ENCODE measurements at places on chromosomes 5 and 9.

- peak overlapping the region; percentile 90 for H3K4me3 ChIP-seq
- H3K4me1 ChIP-seq = peaks cover 29% of the 10 kb centered on the region
- H3K36me3 ChIP-seq = peaks cover 8% of the 10 kb centered on the region
- peak; percentile 34 for DNase-seq
Observed at GRCh38 chr9:136847088-136847825, 2.0 kb upstream of the PHPT1 start.

GRCh38 chr9:115022760-115023434 is 92.5 kb upstream of the TNFSF8 start:
- no peaks in the 10 kb centered on the region for H3K4me1 ChIP-seq
- H3K27ac ChIP-seq = no peak overlapping the region
- no peak for DNase-seq
- peaks cover 17% of the 10 kb centered on the region for H3K27me3 ChIP-seq

- no peak overlapping the region for H3K4me3 ChIP-seq
- H3K4me1 ChIP-seq = peaks cover 7% of the 10 kb centered on the region
- DNase-seq = no peak
- peaks cover 2% of the 10 kb centered on the region for H3K36me3 ChIP-seq
Observed at GRCh38 chr9:123647145-123647544, 282.8 kb downstream of the DENND1A start.

- no peak overlapping the region for H3K4me3 ChIP-seq
- peaks cover 7% of the 10 kb centered on the region for H3K4me1 ChIP-seq
- no peaks in the 10 kb centered on the region for H3K36me3 ChIP-seq
- peaks cover 63% of the 10 kb centered on the region for H3K27me3 ChIP-seq
Observed at GRCh38 chr5:37831821-37832534, 7.9 kb downstream of the GDNF start.

- H3K36me3 ChIP-seq = peaks cover 49% of the 10 kb centered on the region
- H3K4me1 ChIP-seq = no peaks in the 10 kb centered on the region
- H3K27me3 ChIP-seq = no peaks in the 10 kb centered on the region
- H3K27ac ChIP-seq = no peak overlapping the region
- no peak overlapping the region for H3K4me3 ChIP-seq
Observed at GRCh38 chr5:55276771-55277170, 30.7 kb downstream of the DHX29 start.

DNA sequence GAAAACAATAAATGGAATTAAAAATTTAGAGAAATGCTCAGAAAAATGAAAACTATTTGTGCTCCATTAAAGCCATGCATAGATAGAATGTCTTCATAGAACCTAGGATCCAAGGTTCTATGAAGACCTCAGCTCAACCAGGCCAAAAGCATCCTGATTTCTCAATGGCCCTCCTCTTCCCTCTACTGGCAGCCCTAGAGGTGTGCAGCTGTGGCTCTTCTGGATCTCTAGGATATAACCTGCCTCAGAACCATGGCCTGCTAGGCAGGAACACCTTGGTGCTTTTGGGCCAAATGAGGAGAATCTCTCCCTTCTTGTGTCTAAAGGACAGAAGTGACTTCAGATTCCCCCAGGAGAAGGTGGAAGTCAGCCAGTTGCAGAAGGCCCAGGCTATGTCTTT is 15.1 kb downstream of the IFNA1 start:
- no peak overlapping the region for H3K4me3 ChIP-seq
- no peaks in the 10 kb centered on the region for H3K4me1 ChIP-seq
- peak; percentile 44 for DNase-seq
- H3K27me3 ChIP-seq = peaks cover 25% of the 10 kb centered on the region

DNA sequence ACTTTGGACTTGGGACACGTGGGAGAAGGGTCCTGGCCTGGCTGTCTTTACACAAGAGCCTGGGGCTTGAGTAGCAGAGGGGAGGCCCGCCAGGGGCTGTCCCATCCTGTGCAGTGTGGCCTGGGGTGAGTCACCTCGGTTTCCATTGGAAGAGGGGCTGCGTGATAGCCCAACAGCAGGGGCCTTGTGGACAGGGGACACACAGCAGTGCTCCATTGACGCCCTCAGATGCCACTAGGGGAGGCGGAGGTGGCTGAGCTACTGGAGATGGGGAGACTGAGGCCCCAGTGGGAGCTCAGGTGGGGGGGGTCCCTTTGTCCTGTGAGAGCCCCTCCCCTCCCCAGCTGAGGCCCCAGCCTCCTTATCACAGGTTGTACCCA is 50.0 kb upstream of the RNU6ATAC start:
- H3K27me3 ChIP-seq = no peaks in the 10 kb centered on the region
- no peak overlapping the region for H3K27ac ChIP-seq
- H3K36me3 ChIP-seq = no peaks in the 10 kb centered on the region

DNA sequence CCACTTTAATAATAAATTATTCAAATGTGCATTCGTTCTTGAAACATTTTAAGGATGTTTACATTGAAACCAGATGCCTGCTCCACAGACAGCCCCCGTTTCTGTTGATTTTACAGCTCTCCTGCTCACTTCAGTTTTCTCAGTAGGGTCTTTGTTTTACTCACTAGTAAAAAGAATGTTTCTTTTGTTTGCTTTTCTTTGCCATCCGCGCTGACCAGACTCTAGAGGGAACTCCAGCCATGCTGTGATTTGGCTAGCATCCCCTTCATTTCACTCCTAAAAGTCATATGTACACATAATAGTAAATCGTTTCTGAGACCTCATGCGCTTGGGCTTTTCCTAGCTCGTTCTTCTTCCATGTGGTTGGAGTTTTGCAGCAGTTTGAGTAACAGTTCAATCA is 28.7 kb upstream of the PALM2AKAP2 start:
- DNase-seq = no peak
- no peak overlapping the region for H3K4me3 ChIP-seq
- H3K4me1 ChIP-seq = no peaks in the 10 kb centered on the region
- no peaks in the 10 kb centered on the region for H3K36me3 ChIP-seq
- H3K27me3 ChIP-seq = peaks cover 3% of the 10 kb centered on the region
- no peak overlapping the region for H3K27ac ChIP-seq

GRCh38 chr5:72252574-72253155 is 67.4 kb downstream of the MRPS27 start:
- peaks cover 8% of the 10 kb centered on the region for H3K36me3 ChIP-seq
- H3K4me3 ChIP-seq = no peak overlapping the region
- no peaks in the 10 kb centered on the region for H3K27me3 ChIP-seq
- no peak for DNase-seq
- H3K27ac ChIP-seq = no peak overlapping the region

- no peak overlapping the region for H3K4me3 ChIP-seq
- no peak overlapping the region for H3K27ac ChIP-seq
- DNase-seq = no peak
- peaks cover 40% of the 10 kb centered on the region for H3K27me3 ChIP-seq
Observed at GRCh38 chr9:132498531-132499210, 83.7 kb upstream of the BARHL1 start.

- no peak for DNase-seq
- no peak overlapping the region for H3K4me3 ChIP-seq
- H3K36me3 ChIP-seq = no peaks in the 10 kb centered on the region
- no peak overlapping the region for H3K27ac ChIP-seq
- no peaks in the 10 kb centered on the region for H3K4me1 ChIP-seq
Observed at GRCh38 chr5:122447879-122448278, 135.8 kb downstream of the SNCAIP start.

DNA sequence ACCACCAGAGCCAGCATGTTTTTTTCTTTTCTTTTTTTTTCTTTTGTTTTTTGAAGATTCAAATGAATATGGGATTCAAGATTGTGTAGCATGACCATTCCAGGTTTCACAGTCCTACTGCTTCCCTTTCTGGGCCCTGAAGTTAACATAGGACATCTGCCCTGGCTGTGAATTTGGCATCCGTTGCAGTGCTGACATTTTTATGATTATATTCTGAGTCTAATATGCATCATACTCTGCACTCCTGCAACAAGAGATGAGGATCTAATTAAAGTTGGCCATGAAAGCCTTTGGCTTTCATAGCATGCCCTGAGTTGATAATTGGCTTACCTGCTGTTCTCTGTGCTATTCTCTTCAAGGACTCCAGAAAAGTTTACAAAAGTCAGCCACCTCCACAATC is 29.8 kb downstream of the C5orf22 start:
- H3K4me3 ChIP-seq = no peak overlapping the region
- H3K27me3 ChIP-seq = no peaks in the 10 kb centered on the region
- H3K27ac ChIP-seq = no peak overlapping the region
- no peaks in the 10 kb centered on the region for H3K4me1 ChIP-seq
- peaks cover 5% of the 10 kb centered on the region for H3K36me3 ChIP-seq

GRCh38 chr5:54895816-54896341 is 89.5 kb downstream of the ESM1 start:
- H3K4me1 ChIP-seq = peaks cover 8% of the 10 kb centered on the region
- H3K27me3 ChIP-seq = peaks cover 74% of the 10 kb centered on the region
- H3K36me3 ChIP-seq = no peaks in the 10 kb centered on the region
- no peak overlapping the region for H3K27ac ChIP-seq

DNA sequence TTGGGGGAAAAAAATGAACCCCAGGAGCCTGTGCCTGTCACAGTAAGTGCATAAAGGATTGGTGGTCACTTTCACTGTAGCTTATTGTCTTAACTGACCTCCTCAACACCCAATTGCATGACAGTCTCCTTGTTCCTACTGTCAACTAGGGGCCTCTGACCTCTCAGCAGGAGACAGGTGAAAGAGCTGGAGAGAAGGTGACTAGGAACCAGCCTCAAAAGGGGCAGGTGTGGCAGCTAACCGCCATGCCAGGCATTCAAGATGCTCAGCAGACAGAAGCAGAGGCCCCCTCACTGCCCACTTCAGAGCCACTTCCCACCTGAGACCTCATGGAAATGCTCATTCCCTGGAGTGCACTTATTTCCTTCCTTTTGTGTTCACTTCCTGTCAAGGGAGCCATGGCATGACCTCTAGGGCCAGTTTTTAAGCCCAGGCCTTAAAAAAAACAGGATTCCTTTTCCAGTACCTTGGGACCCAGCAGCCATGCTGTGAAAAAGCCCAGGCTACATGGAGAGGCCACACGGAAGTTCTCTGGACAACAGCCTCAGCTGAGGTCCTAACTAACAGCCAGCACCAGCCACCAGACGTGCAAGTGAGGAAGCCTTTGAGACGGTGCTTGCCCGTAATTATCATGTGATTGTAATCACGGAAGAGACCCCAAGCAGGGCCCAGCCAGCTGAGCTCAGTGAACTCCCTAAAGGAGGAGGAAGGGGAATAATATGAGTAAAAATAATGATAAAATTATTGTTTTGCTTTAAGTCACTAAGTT is 74.9 kb downstream of the NSUN2 start:
- peaks cover 8% of the 10 kb centered on the region for H3K27me3 ChIP-seq
- DNase-seq = no peak
- H3K27ac ChIP-seq = no peak overlapping the region
- no peak overlapping the region for H3K4me3 ChIP-seq

DNA sequence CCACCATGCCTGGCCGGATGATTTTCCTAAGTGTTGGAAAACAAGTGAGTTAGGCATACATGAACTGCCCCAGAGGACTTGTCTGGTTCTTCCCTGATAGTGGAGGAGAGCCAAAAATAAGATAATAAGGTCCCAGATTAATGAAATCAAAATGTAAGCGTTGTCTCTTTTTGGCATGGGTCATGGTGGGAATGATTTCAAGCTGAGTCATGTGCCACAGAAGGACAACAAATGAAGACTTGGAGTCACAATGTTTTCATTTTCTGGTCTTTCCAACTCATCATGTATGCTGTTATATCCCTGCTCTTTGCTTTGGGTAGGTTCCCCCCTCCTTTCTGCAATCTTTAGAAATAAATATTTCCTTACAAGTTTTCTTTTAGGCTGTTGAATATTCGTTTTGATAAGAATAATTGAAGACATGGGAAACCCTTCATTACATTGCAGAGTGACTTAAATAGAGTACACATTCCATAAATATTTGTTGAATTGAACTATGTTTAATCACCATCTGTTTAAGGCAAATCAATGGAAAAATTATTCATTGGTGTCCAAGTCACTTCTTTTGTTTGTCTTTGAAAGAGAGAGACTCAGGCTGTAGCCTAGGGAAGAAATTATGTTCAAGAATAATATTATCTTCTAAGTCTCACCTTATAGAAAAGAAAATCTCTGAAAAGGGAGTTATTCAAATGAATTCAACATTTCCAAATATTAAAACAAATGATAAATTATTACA is 196.3 kb downstream of the CSNK1G3 start:
- no peak for DNase-seq
- H3K36me3 ChIP-seq = no peaks in the 10 kb centered on the region
- no peak overlapping the region for H3K27ac ChIP-seq
- no peaks in the 10 kb centered on the region for H3K4me1 ChIP-seq
- H3K4me3 ChIP-seq = no peak overlapping the region
- H3K27me3 ChIP-seq = no peaks in the 10 kb centered on the region

DNA sequence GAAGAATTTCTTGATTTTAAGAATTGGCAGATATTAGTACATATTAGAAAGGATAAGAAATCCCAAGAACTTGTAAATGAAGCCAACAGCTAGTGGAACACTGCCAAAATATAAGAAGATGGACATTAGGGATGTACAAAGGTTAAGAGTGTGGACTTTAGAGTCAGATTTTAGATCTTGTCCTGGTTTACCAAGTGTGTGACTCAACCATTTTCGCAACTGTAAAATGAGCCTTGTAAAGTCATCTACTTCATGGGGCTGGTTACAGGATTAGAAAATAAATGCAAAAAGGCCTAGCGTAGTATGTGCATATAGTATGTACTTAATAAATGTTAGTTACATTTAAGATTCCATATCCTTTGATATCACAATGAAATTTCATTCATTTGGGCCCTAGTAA is 260.0 kb downstream of the RAB3C start:
- DNase-seq = no peak
- no peak overlapping the region for H3K27ac ChIP-seq
- peaks cover 4% of the 10 kb centered on the region for H3K27me3 ChIP-seq
- no peaks in the 10 kb centered on the region for H3K36me3 ChIP-seq

GRCh38 chr9:8719833-8720486 is 920.4 kb upstream of the DMAC1 start:
- no peaks in the 10 kb centered on the region for H3K36me3 ChIP-seq

- no peak overlapping the region for H3K4me3 ChIP-seq
- H3K36me3 ChIP-seq = no peaks in the 10 kb centered on the region
- no peak overlapping the region for H3K27ac ChIP-seq
- peaks cover 10% of the 10 kb centered on the region for H3K4me1 ChIP-seq
- no peak for DNase-seq
Observed at GRCh38 chr5:158754018-158754514, 345.6 kb downstream of the EBF1 start.

DNA sequence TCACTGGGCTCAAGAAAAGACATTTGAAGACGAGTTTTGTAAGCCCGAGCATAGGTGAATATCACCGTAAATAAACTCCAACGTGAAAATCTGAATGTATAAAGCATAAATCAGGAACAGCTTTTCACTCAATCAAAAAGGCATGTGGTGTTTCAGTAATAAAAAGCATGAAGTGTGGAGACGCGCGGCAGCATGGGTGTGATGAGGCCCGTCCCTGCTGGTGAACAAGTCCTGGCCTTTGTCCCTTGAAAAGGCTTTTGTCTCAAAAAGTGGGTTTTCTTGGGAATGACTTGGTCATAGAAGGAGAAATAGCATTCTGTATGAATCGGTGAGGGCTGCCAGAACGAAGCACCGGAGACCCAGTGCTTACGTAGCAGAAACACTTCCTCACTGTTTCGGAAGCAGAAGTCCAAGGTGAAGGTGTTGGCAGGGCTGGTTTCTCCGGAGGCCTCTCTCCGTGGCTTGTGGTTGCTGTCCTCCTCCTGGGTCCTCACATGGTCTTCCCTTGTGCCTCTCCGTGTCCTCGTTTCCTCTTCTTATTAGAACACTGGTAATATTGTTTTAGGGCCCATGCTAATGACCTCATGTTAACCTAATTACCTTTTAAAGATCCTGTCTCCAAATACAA is 24.9 kb downstream of the ROPN1L start:
- no peak for DNase-seq
- H3K27ac ChIP-seq = no peak overlapping the region
- H3K4me3 ChIP-seq = no peak overlapping the region
- peaks cover 28% of the 10 kb centered on the region for H3K27me3 ChIP-seq
- H3K4me1 ChIP-seq = peaks cover 14% of the 10 kb centered on the region
